CD4-positive, CD25-positive, alpha-beta regulatory T cell (primary cell): ENCODE measurements at places on chromosomes 6 and 20. TPM values are rescaled to one million over a fixed set of nuclear protein-coding genes. Genes with fewer than 3 reads are reported as not detected.

Gene SMIM26
- 255 TPM for polyA plus RNA-seq

Gene SYNGAP1
- 0.48 TPM for polyA plus RNA-seq

Gene PGBD1
- polyA plus RNA-seq, result 0.30 TPM

Gene APOBEC2
- 0.95 TPM for polyA plus RNA-seq

Gene STK35
- polyA plus RNA-seq, result 7.6 TPM

Gene CPNE5
- polyA plus RNA-seq, result 0.73 TPM

Gene CCN2
- not detected for polyA plus RNA-seq

Gene TMC2
- not detected for polyA plus RNA-seq

Gene KCNK15
- polyA plus RNA-seq, result not detected

Gene CRISP3
- not detected for polyA plus RNA-seq

Gene BMP2
- polyA plus RNA-seq, result not detected

Gene BRPF3
- polyA plus RNA-seq, result 3.2 TPM

Gene TSPO2
- not detected for polyA plus RNA-seq

Gene RNF182
- polyA plus RNA-seq, result not detected

Gene PTCHD4
- polyA plus RNA-seq, result not detected

Gene GINM1
- 29.9 TPM for polyA plus RNA-seq

Gene BPIFA1
- polyA plus RNA-seq, result not detected

Gene RIMS4
- polyA plus RNA-seq, result not detected

Gene HMGCLL1
- not detected for polyA plus RNA-seq

Gene ENPP3
- polyA plus RNA-seq, result 0.09 TPM

Gene SYNCRIP
- 73.4 TPM for polyA plus RNA-seq

Gene SLC35F1
- polyA plus RNA-seq, result not detected

Gene MDFI
- polyA plus RNA-seq, result not detected

Gene ELOVL2
- polyA plus RNA-seq, result not detected

Gene FAXC
- polyA plus RNA-seq, result not detected

Gene DDAH2
- 16.7 TPM for polyA plus RNA-seq

Gene CST3
- 1.5 TPM for polyA plus RNA-seq

Gene SERAC1
- polyA plus RNA-seq, result 1.9 TPM

Gene CCDC170
- polyA plus RNA-seq, result not detected

Gene LY6G6D
- polyA plus RNA-seq, result not detected

Gene PDCD2
- 124 TPM for polyA plus RNA-seq

Gene MYLIP
- polyA plus RNA-seq, result 110 TPM

Gene COL19A1
- polyA plus RNA-seq, result not detected

Gene FAM217A
- 0.22 TPM for polyA plus RNA-seq

Gene DPPA5
- polyA plus RNA-seq, result not detected

Gene COL9A3
- polyA plus RNA-seq, result not detected

Gene TP53TG5
- 0.21 TPM for polyA plus RNA-seq

Gene MLIP
- not detected for polyA plus RNA-seq

Gene PGC
- not detected for polyA plus RNA-seq
